ENCODE measurements at places on chromosomes 12 and 14.

- no peak for DNase-seq
Observed at GRCh38 chr14:38512236-38512635, 256.3 kb upstream of the CLEC14A start.

GRCh38 chr12:18387706-18388105, 126.4 kb downstream of the PIK3C2G start:
- no peak for DNase-seq

- DNase-seq = peak; percentile 23
Observed at GRCh38 chr14:80638620-80639515, 302.7 kb downstream of the CEP128 start.

- DNase-seq = no peak
Observed at GRCh38 chr14:76814726-76815645, 2.3 kb upstream of the ANGEL1 start.

- peak; percentile 62 for DNase-seq
Observed at GRCh38 chr12:56221232-56221756, 428 bp downstream of the RNF41 start.

GRCh38 chr12:114371733-114372132, 34.2 kb downstream of the TBX5 start:
- no peak for DNase-seq

DNA sequence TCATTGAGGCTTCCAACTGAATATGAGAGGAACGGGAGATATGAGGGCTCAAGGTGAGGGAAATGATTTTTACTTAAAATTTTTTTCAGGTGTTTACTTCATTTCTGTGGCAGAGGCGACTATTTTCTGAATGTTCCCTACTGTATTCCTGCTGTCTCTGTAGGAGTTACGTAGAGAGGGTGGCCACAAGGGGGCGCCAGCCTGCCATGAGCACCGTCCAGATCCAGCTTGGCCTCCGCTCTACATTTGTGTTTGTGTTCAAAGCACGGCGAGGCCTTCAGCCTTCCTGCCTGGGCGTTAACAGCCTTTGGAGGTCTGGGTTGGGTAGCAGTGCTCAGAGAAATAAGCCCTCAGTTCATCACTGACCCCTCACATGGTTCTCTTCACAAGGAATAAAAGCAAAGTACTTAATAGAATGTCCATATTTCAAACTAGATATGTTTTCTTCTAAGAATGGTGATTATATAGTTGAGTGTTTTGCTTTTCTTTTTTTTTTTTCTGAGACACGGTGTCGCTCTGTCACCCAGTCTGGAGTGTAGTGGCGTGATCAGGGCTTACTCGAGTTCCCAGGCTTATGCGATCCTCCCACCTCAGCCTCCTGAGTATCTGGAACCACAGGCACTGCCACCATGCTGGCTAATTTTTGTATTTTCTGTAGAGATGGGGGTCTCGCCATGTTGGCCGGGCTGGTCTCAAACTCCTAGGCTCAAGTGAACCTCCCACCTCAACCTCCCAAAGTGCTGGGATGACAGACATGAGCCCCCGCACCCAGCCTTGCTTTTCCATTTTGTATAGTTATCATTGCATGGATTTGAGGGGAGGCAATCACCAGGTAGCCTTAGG, 22.3 kb downstream of the CKB start:
- peak; percentile 59 for DNase-seq

DNA sequence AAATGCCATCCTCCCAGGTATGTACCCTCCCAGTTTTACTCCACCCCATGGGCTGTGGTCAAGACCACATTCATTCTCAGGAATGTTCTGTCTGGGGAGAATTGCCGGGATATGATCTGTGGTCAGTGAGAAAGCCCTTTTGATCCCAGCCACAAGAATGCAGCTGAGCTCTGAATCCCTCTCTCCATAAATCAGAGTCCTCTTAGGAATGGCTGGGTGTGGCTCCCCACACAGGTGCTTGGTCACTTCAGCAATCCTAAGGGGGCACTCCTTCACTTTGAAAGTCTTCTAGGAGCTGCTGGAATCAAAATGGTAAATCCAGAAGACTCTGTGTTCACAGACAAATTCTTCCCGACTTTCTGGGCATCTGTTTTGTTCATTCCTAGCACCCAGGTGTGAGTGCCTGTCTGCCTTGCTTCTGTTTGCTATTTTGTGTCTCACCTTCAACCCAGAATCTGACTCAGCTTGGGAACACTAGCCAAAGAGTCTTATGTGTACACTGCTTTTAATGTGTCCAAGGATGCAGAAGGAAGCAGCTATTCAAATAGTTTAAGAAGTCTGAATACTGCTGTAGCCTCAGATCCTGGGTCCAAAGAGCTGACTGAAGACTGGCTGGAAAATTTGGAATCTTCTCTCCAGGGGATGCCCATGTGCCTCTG, 144.6 kb upstream of the CDKN3 start:
- peak; percentile 94 for DNase-seq
